ENCODE measurements at places on chromosomes 4 and X. TPM values are rescaled to one million over a fixed set of nuclear protein-coding genes. Genes with fewer than 3 reads are reported as not detected.

MAGEB1 gene
- total RNA-seq = not detected

RIPPLY1 gene
- total RNA-seq = not detected

SSX4 gene
- not detected for total RNA-seq

PTCHD1 gene
- not detected for total RNA-seq

BMPR1B gene
- not detected for total RNA-seq

NXF2 gene
- not detected for total RNA-seq

SPATA18 gene
- total RNA-seq = 0.39 TPM

NPY5R gene
- not detected for total RNA-seq

AMER1 gene
- total RNA-seq = 3.5 TPM

PJA1 gene
- 19.5 TPM for total RNA-seq

SLIT2 gene
- total RNA-seq = not detected

C4orf50 gene
- total RNA-seq = 0.05 TPM

GC gene
- total RNA-seq = not detected

TMEM154 gene
- 21.2 TPM for total RNA-seq

SRPX gene
- total RNA-seq = not detected

DAPP1 gene
- 25.9 TPM for total RNA-seq

CTSO gene
- 3.0 TPM for total RNA-seq

CT45A3 gene
- total RNA-seq = not detected

VSIG4 gene
- total RNA-seq = 0.09 TPM

GPR34 gene
- not detected for total RNA-seq

PPEF2 gene
- total RNA-seq = 0.09 TPM

CPE gene
- total RNA-seq = not detected

COX7B gene
- 375 TPM for total RNA-seq

RP2 gene
- total RNA-seq = 5.0 TPM

MTMR8 gene
- total RNA-seq = 3.4 TPM

SCOC gene
- 37.1 TPM for total RNA-seq

ESX1 gene
- not detected for total RNA-seq

VAMP7 gene
- 34.9 TPM for total RNA-seq

SMARCA1 gene
- total RNA-seq = 0.21 TPM

CLGN gene
- 0.19 TPM for total RNA-seq

SEL1L3 gene
- total RNA-seq = 31.9 TPM

Data from activated CD4-positive, alpha-beta T cell treated with anti-CD3 and anti-CD28 coated beads for 36 hours (primary cell).